ENCODE measurements at places on chromosomes 2 and 18.

DNA sequence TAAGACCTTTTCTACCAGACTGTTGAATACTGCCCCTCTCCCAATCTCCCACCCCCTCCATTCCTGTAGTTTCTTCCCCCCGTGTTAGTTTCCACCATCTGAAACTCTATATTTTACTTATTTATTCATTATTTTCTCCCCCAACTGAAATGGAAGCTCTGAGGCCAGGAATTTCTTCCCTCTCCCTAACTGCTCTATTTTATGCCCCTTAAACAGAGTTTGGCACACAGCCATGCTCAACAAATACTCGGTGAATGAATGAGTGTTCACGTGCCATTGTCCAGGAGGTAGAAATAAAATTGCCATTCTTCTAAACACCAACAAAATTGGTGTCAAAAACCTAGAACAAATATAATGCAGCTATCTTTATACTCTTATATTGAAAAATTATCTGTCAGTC is 5.6 kb downstream of the ITGB1BP1 start:
- DNase-seq: no peak

DNA sequence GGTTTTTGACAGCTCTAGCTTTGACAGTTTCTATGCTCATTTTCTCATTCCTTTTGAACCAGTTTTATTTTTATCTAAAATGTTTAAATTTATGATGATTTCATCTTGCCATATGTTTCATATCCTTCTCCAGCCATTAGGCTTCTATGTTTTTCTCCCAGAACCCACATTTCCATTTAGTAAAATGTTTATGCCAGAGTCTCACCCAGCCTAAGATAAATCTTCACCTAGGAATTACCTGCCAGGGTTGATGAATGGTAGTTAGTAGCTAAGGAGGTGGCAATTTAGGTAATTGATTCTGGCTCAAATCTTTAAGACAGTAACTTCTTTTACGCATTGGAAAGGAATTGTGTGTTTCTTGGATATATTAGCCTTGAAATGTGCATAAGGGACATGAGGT is 83.6 kb downstream of the PRKRA start:
- no peak for DNase-seq

DNA sequence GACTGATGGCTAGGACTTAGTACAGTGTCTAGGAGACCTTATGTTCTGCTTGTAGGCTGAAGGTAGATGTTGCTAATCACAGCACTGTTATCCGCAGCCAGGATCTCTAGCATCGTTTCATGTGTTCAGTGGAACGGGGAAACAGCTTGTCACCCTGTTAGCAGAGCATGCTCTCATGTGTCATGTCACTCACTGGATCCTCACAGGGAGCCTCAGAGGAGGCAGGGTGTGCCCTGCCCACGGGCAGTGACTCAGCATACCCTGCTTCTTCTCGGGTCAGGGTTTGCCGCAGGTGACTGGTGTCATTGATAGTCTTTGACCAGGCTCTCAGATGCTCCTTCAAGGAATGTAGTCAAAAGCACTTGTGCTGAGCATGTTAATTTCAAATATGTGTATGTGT is 44.4 kb downstream of the RPIA start:
- peak; percentile 11 for DNase-seq

DNA sequence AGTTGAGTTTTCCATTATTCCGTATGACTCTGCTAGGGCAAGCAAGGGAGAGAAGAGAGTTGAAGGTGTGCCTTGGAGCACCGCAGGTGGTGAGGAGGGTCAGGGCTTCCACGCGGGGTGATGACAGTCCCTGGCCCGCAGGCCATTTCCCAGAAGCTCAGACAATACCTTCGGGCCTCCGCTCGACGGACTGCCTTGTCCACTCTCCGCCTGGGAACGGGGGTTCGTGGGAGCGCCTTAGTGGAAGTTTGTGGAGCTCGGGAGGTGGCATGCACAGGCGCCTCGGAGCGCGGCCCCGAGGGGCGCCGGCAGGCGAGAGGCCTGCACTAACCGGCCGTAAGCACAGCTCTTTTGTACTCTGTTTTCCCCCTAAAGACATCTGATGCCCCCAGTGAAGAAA is 69.8 kb downstream of the ARHGEF33 start:
- DNase-seq: no peak

DNA sequence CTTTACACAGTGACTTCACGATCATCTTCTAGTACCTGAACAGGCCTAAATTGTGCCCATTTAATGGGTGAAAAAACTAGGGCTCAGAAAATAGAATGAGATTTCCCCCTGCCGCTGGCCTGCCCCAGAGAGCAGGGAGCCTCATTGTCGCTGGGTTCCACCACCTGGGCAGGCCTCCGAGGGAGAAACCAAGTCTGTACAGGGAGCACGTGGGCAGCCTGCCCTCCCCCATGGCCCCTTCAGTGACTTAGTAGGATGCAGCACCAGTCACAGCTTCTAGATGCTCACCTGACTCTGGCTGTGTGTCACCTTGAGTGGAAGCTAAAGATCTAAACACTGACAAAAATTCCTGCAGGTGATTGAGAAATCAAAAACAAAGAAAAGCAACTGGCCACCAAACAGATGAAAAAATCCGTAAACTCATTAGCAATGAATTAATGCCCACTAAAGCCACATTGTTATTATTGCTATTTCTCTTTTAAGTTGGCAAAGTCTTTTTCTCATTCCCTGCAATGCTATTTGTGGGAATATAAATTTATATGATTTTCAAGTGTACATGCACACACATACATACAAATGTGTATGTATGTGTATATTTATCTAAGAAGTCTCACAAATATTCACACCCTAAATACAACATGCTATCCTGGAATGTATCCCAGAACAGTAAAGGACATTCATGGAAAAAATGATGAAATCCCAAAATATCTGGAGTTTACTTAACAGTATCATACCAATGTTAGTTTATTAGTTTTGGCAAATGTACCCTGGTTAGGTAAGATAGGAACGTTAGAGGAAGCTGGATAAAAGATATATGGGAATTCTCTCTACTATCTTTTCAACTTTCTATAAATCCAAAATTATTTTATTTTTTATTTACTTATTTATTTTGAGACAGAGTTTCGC is 18.7 kb upstream of the ASPRV1 start:
- DNase-seq: no peak

GRCh38 chr2:176668912-176669311 is 399.7 kb downstream of the MTX2 start:
- DNase-seq: no peak

- DNase-seq: no peak
Observed at GRCh38 chr2:88903749-88904353, 212.4 kb downstream of the RPIA start.

DNA sequence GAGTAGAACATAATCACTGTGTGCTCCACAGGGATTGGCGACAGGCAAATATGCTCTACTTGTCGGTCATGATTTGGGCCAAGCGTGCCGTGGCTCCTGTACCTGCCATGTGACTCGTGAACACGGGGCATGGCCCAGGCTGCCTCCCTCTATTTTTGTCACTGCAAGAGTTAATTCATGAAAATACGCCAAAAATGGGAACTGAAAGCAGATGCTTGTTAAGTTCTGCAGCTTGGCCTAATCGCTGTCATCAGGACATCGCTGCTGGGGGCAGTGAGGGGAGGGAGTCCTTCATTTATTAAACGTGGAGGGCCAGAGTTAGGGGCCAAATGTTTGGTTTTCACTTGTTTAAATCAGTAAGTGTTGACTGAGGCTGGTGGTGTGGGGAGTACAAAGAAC is 177.8 kb downstream of the BCL2 start:
- DNase-seq: no peak

DNA sequence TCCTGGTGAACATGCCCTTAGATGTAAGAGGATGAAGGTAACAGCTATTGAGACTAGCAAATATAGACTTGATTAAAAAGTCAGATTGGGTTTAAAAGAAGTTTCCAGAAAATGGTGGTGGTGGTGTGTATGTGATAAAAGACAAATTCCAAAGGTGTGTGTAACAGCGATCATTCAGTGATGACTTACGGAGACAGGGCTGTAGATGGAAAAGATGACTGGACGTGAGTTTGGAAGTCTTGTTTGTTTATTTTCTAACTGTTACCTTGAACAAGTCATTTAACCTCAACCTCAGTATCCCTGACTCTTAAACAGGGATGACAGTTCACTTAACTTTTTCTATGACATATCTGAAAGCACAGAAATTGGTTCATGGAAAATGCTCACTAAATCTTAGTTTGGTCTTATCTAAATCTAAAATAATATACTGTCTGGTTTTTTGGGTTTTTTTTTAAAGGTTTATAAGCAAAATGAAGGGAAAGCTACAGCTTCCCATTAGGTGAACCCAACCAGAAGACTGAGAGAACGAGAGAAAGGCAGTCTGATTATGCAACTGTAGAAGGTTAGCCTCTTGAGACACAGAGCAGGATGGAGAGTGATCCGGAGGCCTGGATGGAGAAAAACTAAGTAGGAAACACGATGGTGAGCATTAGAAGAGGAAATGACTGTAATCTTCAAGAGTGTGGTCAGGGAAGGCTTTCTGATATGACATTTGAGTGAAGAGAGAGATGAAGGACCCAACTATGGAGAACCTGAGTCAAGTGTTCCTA is 71.9 kb downstream of the TCF4 start:
- DNase-seq: no peak

GRCh38 chr2:147255812-147256211 is 589.0 kb upstream of the ACVR2A start:
- no peak for DNase-seq

DNA sequence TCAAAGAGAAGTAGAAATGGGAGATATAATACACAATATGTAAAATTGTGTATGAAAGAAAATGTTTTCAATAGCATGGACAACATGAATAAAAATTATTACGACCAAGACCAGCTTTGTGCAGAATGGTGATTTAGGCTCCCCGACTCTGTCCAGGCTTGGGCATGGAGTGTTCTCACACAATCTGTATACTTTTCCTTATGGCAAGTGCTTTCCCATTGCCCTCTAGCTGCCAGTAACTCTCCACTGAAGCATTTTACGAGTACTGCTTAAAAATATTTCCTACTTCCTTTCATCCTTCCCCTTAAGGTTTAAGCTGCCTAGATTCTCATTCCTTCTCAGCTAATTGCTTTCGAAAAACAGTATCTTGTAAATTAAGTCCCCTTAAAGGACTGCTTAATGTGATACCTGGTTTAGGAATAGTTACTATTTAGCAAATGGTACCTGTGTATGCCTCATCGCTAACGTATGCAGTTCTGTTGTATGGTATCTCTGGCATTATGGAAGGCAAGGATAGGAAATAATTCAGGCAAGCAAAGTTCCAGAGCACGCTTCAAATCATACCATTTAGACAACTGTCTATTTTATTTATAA is 714.6 kb downstream of the ERBB4 start:
- no peak for DNase-seq

DNA sequence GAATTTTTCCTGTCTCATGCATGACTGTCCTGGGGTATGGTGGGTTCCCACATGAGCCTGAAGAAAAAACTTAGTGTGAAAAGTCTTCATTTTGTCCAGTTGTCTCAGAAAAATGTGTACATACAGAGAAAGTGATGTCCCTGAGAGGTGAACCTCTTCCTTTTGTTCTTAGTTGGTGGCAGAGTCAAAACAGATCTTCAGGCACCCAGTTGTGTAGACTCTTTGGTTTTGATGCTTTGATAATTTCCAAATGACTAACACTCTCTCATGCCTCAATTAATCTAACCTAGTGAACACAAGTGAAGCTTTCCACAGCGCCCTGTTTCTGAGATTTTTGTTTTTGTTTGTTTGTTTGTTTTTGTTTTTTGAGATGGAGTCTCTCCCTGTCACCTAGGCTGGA is 273.5 kb downstream of the PIK3C3 start:
- no peak for DNase-seq

- DNase-seq: no peak
Observed at GRCh38 chr2:69195706-69196105, 182.7 kb downstream of the ANTXR1 start.

DNA sequence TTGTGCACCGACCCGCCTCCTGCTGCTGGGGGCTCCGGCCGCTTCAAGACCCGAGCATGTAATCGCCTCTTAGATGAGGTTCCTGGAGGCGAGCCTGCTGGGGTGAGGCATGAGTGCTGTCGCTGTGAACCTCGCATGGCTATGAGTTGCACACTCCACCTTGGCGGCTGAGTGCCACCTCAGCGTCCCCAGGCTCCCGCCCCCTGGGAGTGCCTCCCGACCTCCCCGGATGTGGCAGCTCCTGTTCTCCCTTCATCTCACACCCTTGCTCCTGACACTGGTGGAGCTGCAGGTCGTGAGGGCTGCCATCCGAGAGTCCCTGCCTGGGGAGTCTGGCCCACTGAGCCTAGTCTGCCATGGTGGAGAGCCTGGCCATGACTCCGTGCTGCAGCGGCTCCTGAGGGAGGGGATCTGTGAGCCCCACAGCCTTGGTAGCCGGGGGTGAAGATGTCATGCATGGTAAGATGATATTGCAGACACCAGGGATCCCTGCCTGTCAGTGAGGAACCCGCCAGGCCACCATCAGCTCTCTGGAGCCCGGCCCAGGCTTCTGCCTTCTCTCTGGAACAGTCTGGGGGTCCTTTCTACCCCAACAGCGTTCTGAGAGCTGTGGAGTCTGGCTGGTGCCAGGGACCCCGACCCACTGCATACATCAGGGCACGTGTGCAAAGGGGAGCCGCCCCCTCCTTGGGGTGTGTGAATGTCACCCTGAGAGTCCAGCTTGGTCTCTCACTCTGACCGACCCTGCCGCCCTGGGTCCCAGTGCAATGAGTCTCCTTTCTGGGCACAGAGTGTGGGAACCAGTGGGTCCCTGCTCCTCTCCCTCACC is 61.6 kb upstream of the HS6ST1 start:
- no peak for DNase-seq

DNA sequence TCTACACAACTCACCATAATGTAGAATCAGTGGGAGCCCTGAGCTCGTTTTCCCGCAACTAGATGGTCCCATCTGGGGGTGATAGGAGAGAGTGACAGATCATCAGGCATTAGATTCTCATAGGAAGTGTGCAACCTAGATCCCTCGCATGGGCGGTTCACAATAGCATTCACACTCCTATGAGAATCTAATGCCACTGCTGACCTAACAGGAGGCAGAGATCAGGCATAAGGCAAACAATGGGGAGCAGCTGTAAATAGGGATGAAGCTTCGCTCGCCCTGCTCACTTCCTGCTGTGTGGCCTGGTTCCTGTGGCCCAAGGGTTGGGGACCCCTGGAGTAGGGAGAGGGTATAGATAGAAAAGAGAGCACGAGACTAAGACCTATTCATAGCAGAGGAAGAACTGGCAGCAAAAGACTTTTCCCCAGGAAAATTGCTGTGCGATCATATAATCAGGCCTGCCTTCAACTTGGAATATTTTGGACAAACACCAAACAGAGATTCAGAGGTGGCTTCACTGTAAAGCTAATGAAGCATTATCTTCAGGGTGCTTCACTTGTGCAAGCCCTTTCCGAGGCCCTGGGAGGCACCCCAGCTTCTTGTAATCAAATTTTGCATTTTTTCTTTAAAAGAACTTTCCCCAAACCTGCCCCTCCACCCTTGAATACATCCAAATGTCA is 29.0 kb upstream of the ATL2 start:
- no peak for DNase-seq

GRCh38 chr18:51051105-51051712 is 21.2 kb downstream of the SMAD4 start:
- no peak for DNase-seq

Data from stimulated activated CD8-positive, alpha-beta memory T cell treated with anti-CD3 and anti-CD28 coated beads, Interleukin-4, amount 100 ng/mL, for 4 hours (primary cell).